ENCODE measurements at places on chromosomes 2 and 18. TPM values are rescaled to one million over a fixed set of nuclear protein-coding genes. Genes with fewer than 3 reads are reported as not detected.
A peak's percentile ranks its signal among the peaks of the same experiment; 100 is the strongest.

DNA sequence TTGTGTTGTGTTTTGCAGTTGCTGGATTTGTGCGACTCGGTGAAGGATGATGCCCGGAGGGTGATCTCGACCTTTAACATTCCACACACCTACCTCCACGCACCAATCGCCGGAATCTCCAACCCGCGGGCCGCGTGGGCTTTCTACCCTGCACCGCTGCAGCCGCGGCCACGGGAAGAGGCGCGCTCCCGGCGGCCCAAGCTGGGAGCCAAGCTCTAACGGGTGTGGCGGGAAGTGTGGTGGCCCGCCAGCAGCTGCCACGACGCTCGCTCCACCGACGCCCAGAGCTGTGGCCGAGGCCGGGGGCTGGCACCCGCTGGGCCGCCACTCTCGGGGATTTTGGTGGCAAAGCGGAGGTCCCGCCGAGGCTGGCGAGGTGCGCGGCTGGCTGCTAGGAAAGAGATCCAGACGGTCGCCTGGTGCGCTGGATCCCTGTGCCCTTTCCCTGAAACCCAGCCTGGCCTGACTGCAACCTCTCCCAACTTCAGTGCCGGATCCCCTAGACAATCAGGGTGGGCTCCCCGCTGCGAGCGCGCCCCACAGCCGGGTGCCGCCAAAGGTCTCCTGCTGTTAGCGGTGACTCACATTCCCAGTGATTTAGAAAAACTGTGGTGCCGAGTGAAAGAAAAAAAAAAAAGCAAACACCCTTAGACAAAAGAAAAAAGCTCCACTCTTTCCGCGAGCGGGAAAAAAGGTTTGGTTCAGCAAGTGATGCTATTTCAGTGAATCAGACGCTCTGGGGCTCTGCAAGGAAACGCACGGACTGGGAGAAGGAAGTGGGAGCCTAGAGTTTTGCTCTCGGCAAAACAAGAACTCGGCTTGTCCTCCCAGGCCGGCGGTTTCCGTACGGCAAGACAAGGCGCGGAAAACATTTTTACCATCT is 2.9 kb upstream of the BCL2L11 start:
- H3K4me3 ChIP-seq, result peak overlapping the region; percentile 33
- H3K27ac ChIP-seq, result no peak overlapping the region
- DNase-seq, result peak; percentile 66
- H3K4me1 ChIP-seq, result peaks cover 34% of the 10 kb centered on the region
- H3K36me3 ChIP-seq, result no peaks in the 10 kb centered on the region

- peaks cover 8% of the 10 kb centered on the region for H3K27me3 ChIP-seq
- DNase-seq, result peak; percentile 22
- H3K4me3 ChIP-seq, result peak overlapping the region; percentile 35
- no peaks in the 10 kb centered on the region for H3K36me3 ChIP-seq
- peaks cover 7% of the 10 kb centered on the region for H3K4me1 ChIP-seq
These were observed 6.0 kb downstream of the GAREM2 start for GRCh38 chr2:26178746-26179436.

DNA sequence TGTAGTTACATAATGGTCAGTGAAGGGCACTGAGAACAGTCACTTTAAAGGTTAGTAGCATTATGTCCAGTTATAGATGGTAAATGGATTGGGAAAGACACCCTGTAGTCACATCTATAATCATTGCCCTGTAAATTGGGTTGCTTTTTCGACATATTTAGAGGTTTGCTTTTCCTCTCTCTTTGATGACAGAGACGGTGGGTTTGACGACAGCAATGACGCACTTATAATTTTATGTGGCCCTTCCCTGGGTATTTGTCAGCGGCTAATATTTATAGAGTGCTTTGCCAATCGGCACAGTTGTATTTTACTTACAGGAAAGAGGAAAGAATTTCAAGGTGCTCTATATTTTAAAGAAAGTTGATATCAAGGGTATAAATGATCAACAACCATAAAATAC is 2.8 kb downstream of the CPS1 start:
- no peak overlapping the region for H3K4me3 ChIP-seq
- no peaks in the 10 kb centered on the region for H3K27me3 ChIP-seq
- H3K4me1 ChIP-seq, result no peaks in the 10 kb centered on the region
- H3K36me3 ChIP-seq, result no peaks in the 10 kb centered on the region
- no peak overlapping the region for H3K27ac ChIP-seq

- no peaks in the 10 kb centered on the region for H3K27me3 ChIP-seq
- H3K4me1 ChIP-seq, result peaks cover 21% of the 10 kb centered on the region
- no peak overlapping the region for H3K4me3 ChIP-seq
These were observed 184.1 kb downstream of the MTCL1 start for GRCh38 chr18:8889489-8889888.

DNA sequence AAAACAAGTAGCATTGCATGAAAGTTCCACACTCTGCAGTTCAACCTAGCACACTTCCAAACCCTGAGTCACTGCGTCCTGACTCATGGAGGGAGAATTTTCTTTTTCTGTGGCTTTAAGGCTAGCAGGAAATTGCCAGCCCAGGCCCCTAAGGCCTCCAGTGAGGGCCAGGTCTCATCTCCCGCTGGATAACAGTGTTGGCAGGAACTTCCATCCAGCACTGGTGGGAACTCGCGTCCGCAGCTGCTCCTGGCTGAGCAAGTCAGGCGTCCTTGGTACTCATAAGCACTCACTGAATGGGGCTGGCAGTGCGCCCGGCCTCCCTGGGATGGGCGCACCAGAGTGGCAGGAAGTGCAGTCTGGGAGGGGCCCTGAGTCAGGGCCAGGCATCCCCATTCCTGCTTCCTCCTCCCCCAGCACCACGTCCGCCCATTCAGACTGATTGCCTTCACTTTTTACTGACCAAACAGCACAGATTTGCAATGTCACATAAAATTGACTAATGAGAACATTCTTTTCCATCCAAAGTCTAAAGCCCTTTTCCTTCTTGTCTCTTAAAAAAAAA is 14.3 kb downstream of the MALL start:
- H3K4me1 ChIP-seq, result peaks cover 69% of the 10 kb centered on the region
- H3K36me3 ChIP-seq, result no peaks in the 10 kb centered on the region
- H3K27ac ChIP-seq, result peak overlapping the region; percentile 98
- peak; percentile 100 for DNase-seq

DNA sequence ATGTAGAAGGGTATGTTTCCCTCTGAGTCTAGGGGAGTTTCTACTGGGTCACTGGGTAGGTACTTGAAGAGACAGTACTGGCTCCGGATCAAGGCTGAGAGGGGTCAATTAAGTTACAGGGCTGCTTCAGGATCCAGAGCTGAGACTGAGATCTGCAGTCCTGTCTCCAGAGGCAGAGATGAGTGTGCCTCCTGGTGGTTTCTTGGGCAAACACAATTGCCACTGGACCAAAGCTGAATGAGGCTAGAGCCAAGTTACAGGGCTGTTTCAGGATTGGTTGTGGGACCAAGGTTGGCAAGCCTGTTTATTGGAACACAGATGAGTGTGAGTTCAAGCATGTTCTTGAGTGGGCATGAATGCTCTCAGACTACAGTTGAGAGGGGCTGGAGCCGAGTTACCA is 157.9 kb downstream of the ADCYAP1 start:
- DNase-seq, result peak; percentile 18
- H3K4me1 ChIP-seq, result no peaks in the 10 kb centered on the region
- H3K36me3 ChIP-seq, result no peaks in the 10 kb centered on the region
- H3K4me3 ChIP-seq, result no peak overlapping the region
- H3K27ac ChIP-seq, result no peak overlapping the region

GRCh38 chr18:11322006-11322405 is 172.6 kb upstream of the PIEZO2 start:
- DNase-seq, result no peak
- H3K4me3 ChIP-seq, result no peak overlapping the region
- H3K27ac ChIP-seq, result no peak overlapping the region

DNA sequence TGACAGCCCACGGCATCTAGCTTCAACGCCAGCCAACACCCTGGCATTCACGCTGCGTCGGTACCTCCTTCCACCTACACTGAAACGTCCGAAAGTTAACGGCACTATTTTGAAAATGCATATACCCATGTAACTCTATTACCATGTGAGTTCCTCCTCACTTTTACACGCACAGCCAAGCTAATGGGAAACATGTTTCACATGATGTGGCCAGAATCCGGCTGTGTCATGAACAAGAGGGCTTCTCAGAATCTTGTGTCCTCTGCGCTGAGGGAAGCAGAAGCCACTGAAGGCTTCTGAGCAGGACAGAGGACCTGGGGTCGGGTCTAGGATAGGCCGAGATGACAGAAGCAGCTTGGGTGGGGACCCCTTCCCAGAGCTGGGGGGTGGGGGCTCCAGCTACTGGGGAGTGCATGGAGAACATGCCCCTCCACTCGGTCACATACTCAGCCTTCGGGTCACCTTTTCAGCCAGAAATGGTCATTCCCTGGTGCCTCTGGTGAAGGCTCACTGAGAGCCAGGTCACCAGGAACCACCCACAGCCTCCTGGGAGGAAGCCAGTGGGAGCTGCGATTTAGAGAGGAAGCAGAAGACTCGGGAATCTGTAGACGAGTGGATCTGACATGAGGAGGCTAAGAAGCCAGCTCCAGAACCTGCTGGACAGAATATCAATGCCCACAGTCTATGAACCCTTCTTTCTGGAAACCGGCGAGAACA is 41.5 kb downstream of the HDAC4 start:
- no peak for DNase-seq
- H3K27ac ChIP-seq, result no peak overlapping the region
- no peaks in the 10 kb centered on the region for H3K4me1 ChIP-seq
- H3K36me3 ChIP-seq, result no peaks in the 10 kb centered on the region

- H3K36me3 ChIP-seq, result peaks cover 2% of the 10 kb centered on the region
- H3K27ac ChIP-seq, result no peak overlapping the region
- H3K4me3 ChIP-seq, result no peak overlapping the region
- H3K4me1 ChIP-seq, result no peaks in the 10 kb centered on the region
- no peaks in the 10 kb centered on the region for H3K27me3 ChIP-seq
These were observed 30.8 kb upstream of the RPL37A start for GRCh38 chr2:216467845-216468244.

- no peak overlapping the region for H3K27ac ChIP-seq
- H3K4me1 ChIP-seq, result no peaks in the 10 kb centered on the region
- no peak overlapping the region for H3K4me3 ChIP-seq
- no peaks in the 10 kb centered on the region for H3K36me3 ChIP-seq
- no peak for DNase-seq
These were observed 11.2 kb upstream of the ARHGAP28 start for GRCh38 chr18:6718267-6718666.

DNA sequence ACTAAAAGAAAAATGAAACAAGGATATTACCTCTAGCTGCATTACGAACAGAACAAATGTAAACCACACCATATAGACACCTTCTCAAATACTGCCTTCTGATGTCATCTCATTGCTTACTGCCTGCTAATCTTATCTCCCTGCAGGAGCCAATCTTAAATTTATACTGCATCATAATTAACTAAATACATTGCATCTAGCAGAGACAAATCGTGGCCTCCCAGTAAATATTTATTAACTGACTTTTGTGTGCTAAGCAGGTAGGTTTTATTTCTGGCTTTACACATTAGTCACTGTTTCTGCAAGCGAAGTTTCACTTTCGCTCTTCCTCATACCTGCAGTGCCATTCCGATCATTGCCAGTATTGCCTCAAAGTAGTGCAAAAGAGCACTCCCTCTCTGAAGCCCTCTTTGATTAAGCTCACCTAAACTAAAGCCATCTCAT is 67.5 kb downstream of the SPATS2L start:
- H3K4me3 ChIP-seq, result no peak overlapping the region
- no peaks in the 10 kb centered on the region for H3K27me3 ChIP-seq
- H3K4me1 ChIP-seq, result peaks cover 37% of the 10 kb centered on the region

Gene GNAL
- total RNA-seq, result 0.65 TPM

Gene ACVR1C
- not detected for total RNA-seq
